Smooth muscle cell of the pulmonary artery (primary cell): ENCODE measurements at places on chromosomes 12 and 14. TPM values are rescaled to one million over a fixed set of nuclear protein-coding genes. Genes with fewer than 3 reads are reported as not detected.

The ERGIC2 gene
- 76.7 and 80.3 TPM in 2 replicates for total RNA-seq

The C12orf50 gene
- total RNA-seq = not detected in 2 replicates

The ITPR2 gene
- total RNA-seq = 27.3 and 32.2 TPM in 2 replicates

The MIPOL1 gene
- 10.2 and 16.3 TPM in 2 replicates for total RNA-seq

The OR4K1 gene
- not detected in 2 replicates for total RNA-seq

The MEG3 gene
- total RNA-seq = 203 and 396 TPM in 2 replicates

The CNTN1 gene
- total RNA-seq = 0.59 and 1.8 TPM in 2 replicates

The PTCSC3 gene
- total RNA-seq = not detected in 2 replicates

The ZNF891 gene
- total RNA-seq = 1.2 and 1.4 TPM in 2 replicates

The SIRT4 gene
- 1.5 and 2.0 TPM in 2 replicates for total RNA-seq

The TTC6 gene
- total RNA-seq = not detected in 2 replicates

The MYH7 gene
- not detected in 2 replicates for total RNA-seq

The FUT8 gene
- 59.3 and 78.0 TPM in 2 replicates for total RNA-seq

The PDE3A gene
- total RNA-seq = 44.1 and 108 TPM in 2 replicates

The ZC2HC1C gene
- 0.69 and 0.85 TPM in 2 replicates for total RNA-seq

The SLC41A2 gene
- total RNA-seq = 25.7 and 28.4 TPM in 2 replicates

The LMBR1L gene
- 42.7 and 47.0 TPM in 2 replicates for total RNA-seq

The NTF3 gene
- total RNA-seq = 3.1 and 4.4 TPM in 2 replicates

The KRT86 gene
- 5.0 and 8.7 TPM in 2 replicates for total RNA-seq

The OTOGL gene
- total RNA-seq = 0.07 and 0.39 TPM in 2 replicates

The SRRM4 gene
- not detected in 2 replicates for total RNA-seq

The EPYC gene
- total RNA-seq = not detected in 2 replicates

The LIN7A gene
- total RNA-seq = 4.1 and 26.8 TPM in 2 replicates

The SLCO1B3 gene
- total RNA-seq = 0.07 TPM in 1 of 2 replicates, not detected in the other

The SLC25A21 gene
- 0.26 and 0.39 TPM in 2 replicates for total RNA-seq

The C12orf54 gene
- not detected in 2 replicates for total RNA-seq

The OR10G3 gene
- not detected in 2 replicates for total RNA-seq

The LYZ gene
- total RNA-seq = not detected in 2 replicates

The APOF gene
- not detected in 2 replicates for total RNA-seq

The SERPINA12 gene
- total RNA-seq = not detected in 2 replicates

The TAS2R7 gene
- not detected in 2 replicates for total RNA-seq

The ACOT2 gene
- total RNA-seq = 27.2 and 29.3 TPM in 2 replicates

The AMHR2 gene
- total RNA-seq = not detected in 2 replicates

The DENND5B gene
- total RNA-seq = 10.9 TPM in 2 replicates

The FAM222A gene
- under 0.01 and 0.23 TPM in 2 replicates for total RNA-seq

The SMIM41 gene
- total RNA-seq = 0.07 and 0.10 TPM in 2 replicates

The GPRC5D gene
- 0.13 TPM in 1 of 2 replicates, not detected in the other for total RNA-seq

The CCDC60 gene
- total RNA-seq = not detected in 2 replicates

The CMA1 gene
- total RNA-seq = not detected in 2 replicates

The KRT73 gene
- total RNA-seq = not detected in 2 replicates

The SMOC1 gene
- total RNA-seq = 0.26 and 12.9 TPM in 2 replicates

The FCF1 gene
- 43.4 and 45.9 TPM in 2 replicates for total RNA-seq

The GPR84 gene
- 0.07 and 0.13 TPM in 2 replicates for total RNA-seq

The SERPINA3 gene
- total RNA-seq = 9.7 and 37.5 TPM in 2 replicates

The CLEC1B gene
- not detected in 2 replicates for total RNA-seq

The METTL1 gene
- total RNA-seq = 6.2 and 13.6 TPM in 2 replicates

The PIK3C2G gene
- not detected in 2 replicates for total RNA-seq

The CMKLR1 gene
- 2.9 and 5.4 TPM in 2 replicates for total RNA-seq

The COX14 gene
- total RNA-seq = 22.1 and 24.4 TPM in 2 replicates

The SNX6 gene
- 84.4 and 102 TPM in 2 replicates for total RNA-seq

The SLC6A15 gene
- 0.33 and 3.6 TPM in 2 replicates for total RNA-seq

The TBC1D30 gene
- 0.33 and 0.43 TPM in 2 replicates for total RNA-seq

The WDHD1 gene
- 7.8 and 10.5 TPM in 2 replicates for total RNA-seq

The C14orf93 gene
- total RNA-seq = 10.2 and 12.7 TPM in 2 replicates

The EXOC3L4 gene
- 0.39 TPM in 1 of 2 replicates, not detected in the other for total RNA-seq

The SMAGP gene
- 9.6 and 19.1 TPM in 2 replicates for total RNA-seq

The TOMM20L gene
- not detected in 2 replicates for total RNA-seq

The PTPN6 gene
- 0.13 and 0.30 TPM in 2 replicates for total RNA-seq

The GARIN6 gene
- not detected in 2 replicates for total RNA-seq

The CLEC4C gene
- total RNA-seq = not detected in 2 replicates
